NCI-H187 treated with DMSO at 0.1 percent for 48 hours (cell line): ENCODE measurements at places on chromosomes 16 and 17.

DNA sequence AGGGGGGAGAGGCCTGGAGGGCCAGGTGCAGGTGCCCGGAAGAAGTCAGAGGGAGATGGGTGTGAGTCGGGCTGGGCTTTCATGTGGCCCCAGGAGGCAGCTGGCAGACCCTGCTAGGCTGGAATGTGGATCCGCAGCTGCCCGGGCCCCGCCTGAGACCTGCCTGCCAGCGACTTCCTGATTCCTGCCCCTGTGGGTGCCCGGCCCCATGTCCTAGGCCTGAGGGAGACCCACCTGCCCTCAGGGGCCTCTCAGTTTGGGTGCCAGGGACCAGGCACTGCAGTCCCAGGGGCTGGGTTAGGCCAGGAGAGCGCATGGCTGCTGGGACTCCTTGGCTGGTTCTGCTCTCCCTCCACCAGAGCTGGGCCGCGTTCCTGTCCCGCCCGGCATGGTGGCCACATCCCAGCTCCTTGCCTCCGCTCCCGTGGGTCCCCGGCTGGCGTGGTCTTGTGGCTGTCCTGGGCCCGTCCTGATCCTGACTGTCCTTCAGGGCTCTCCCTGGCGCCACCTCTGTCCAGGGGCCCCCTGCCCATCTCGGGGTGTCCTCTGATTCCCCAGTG is 22.1 kb upstream of the SPNS2 start:
- no peak for DNase-seq

- DNase-seq: no peak
Observed at GRCh38 chr16:57890752-57891111, 80.2 kb downstream of the CNGB1 start.

- DNase-seq: no peak
Observed at GRCh38 chr17:57461082-57461481, 204.8 kb downstream of the MSI2 start.

GRCh38 chr17:68656666-68657065 is 55.5 kb upstream of the FAM20A start:
- no peak for DNase-seq

GRCh38 chr17:80611816-80612215 is 67.2 kb downstream of the RPTOR start:
- DNase-seq: no peak

- no peak for DNase-seq
Observed at GRCh38 chr17:80862481-80862961, 129.1 kb upstream of the CHMP6 start.

DNA sequence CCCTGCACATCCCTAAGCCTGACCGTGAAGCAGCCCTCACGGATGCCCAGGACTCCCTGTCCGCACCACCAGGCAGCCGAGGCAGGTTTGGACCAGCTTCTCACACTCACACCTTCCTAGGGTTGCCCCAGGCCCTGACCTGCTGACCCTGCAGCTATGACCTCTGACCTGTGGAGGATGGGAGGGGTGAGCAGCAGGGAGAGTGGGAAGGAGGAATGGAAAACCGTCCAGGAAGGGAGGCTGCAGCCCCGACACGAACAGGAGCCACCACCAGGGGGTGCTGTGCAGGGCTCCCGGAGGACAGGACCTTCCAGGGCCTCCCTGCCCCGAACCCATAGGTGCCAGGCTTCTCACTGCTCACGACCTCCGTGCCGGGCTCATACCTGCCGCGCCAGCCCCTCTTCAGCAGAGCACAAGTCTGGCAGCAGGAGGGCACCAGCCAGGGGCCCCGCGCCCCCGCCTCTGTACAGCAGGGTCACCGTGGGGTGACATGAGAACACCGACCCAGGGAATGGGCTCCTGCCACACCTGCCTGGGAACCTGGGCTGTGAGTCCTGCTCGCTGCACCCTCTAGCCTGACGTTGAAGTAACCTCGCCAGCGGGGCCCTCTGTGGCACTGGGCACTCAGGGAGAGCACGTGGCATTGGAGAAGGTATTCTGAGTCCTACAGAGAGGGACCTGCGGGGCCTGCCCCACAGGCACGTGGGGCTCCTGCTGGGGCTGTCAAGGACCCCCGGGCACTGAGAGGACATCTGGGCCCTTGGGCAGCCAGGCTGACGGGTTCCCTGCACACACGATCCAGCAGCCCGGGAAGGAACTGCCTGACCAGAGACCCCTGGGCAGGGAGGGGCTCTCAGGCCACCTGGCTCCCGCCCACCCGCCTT is 37.6 kb downstream of the CTU2 start:
- no peak for DNase-seq

DNA sequence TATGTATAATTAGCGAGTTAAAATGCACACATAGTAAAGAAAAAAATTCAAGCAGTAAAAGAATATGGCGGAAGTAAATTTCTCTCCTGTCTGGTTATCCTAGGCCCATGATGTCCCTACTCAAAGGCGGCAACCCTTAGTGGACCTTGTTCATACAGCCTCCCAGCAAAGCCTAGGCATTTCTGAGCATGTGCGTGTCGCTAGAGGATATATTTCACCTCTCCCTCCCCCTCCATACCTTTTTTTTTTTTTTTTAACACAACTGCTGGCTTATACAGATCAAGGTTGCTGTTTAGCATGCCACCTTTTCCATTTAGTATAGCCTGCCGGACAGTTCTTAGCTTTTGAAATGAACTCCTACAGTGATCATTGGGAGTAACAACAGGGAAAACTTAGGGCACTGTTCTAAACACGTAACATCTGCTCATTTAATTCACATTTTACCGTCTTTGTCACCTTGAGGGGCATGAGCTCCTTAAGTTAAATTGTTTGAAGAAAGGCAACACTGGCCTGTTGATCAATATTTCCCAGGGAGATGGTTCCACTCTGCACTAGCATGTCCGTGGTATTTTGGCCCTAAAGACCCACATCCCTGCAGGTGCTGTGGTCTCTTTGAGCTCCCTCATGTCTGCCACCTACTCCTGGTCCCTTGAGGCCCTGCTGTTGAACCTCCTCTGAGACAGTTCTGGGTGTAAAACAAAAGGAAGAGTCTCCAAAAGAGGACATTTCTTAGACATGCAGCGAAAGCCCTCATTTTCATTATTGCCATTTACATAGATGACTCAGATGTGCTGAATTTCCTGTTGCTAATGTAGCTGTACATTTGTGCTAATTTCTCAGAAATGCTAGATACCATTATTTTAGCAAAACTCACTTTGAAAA is 4.1 kb upstream of the TNFRSF13B start:
- DNase-seq: no peak

- no peak for DNase-seq
Observed at GRCh38 chr17:14790521-14790920, 474.6 kb downstream of the PMP22 start.

GRCh38 chr16:86512301-86512859 is 2.1 kb downstream of the FOXF1 start:
- no peak for DNase-seq

DNA sequence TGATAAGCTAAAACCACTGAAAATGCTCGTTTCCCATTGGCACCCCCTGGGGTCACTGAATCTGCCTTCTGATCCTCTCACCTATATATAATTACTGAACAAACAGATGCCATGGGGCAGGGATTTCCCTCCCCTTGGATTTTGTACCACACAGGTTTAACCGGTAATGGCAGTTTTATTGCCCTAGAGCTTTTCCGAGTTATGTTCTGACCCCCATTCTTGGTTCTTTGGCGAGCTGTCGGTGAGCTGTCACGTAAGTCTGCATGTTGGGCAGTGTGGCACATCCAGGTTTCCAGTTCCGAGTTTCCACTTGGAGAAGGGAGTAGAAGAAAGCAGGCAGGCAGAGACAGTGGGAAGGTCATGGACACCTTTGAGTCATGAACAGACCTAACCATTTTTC is 7.1 kb downstream of the TMEM97 start:
- no peak for DNase-seq

GRCh38 chr17:78259192-78259554 is 27.7 kb downstream of the TMEM235 start:
- DNase-seq: no peak

GRCh38 chr17:47615766-47616424 is 33.8 kb upstream of the KPNB1 start:
- DNase-seq: no peak

GRCh38 chr16:69217433-69217832 is 30.5 kb downstream of the SNTB2 start:
- DNase-seq: no peak

DNA sequence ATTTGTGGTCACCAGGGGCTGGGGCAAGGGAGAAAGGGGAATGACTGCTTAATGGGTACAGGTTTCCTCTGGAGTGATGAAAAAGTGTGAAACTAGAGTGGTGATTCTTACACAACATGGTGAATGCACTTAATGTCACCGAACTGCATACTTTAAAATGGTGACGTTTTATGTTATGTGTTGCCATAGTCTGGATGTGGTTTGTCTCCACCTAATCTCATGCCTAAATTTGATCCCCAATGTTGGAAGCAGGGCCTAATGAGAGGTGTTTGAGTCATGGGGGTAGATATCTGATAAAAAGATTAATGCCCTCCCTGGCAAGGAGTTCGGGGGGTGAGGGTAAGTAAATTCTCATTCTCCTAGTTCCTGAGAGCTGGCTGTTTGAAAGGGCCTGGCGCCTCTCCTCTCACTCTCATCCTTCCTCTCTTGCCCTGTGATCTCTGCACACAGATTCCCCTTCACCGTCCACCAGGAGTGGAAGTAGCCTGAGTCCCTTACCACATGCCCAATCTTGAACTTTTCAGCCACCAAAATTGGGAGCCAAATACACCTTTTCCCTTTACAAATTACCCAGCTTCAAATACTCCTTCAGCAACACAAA is 15.3 kb downstream of the XPO6 start:
- no peak for DNase-seq

GRCh38 chr17:31216031-31216751 is 80.8 kb downstream of the OMG start:
- DNase-seq: no peak

DNA sequence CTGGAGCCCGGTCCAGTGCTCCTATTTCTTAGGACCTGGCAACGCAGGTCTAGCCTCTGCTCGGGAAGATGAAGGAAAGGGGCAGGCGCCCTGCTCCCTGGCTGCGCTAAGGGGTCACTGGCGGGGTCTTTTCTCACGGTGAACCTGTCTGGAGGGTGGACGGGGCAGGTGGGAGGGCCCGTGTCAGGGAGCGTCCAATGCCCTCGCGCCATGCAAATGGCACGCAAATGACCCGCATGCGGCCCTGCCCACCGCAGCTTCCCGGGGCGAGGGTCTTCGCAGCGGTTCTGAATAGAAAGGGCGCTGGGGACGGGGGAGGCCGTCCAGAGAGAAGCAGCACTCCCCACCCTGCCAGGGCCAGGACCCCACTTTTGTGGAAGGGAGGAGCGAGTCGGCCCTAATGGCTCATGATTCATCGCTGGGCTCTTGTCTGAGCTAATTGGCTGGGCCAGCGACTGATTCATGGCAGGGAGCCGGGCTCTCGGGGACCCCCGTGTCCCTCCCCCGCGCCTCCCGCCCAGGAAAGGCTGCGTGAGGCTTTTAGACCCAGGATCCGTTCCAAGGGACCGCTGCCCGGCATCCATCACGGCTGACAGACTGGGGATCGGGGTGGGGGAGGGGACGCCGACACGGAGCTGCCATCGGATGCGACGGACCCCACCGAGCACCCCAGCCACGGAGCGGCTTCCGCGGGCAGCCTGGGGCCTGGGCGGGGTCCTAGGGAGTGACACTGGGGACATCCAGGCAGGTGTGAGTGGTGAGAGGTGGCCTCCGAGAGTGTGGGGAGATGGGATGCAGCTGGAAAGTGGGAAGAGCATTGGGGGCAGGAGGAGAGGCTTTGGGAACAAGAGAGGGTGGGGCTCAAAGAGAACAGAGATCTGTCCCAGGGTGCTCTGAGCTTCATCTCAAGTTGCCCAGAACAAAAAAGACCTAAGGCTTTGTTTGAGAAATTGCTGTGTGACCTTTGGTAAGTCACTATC is 25.0 kb upstream of the NGFR start:
- no peak for DNase-seq

DNA sequence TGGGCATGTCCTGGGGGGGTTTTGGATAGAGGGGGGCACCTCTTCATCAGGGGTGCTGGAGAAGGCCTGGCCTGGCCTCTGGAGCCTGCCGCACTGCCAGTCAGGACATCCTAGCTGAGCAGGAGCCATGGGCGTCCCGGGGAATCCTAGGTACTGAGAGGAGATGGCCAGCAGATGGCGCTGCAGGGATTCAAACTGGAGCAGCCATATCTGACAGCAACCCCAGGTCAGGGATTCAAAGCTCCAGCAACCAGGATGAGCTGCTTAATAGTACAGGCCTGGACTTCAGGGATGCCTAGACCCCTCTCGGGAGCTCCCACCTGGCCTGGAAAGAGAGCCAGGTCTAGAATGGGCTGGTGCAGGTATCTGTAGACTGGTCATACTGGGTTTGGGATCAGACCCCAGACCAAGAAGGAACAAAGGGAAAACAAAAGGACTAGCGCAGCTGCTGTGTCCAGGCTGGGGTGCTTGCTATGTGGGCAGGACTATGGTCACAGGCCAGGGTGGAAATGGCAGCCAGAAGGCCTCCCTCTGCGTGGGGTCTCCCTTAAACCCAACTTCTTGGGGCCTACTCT is 306.9 kb upstream of the RBFOX1 start:
- DNase-seq: no peak

GRCh38 chr16:68083861-68084503 is 1.2 kb upstream of the NFATC3 start:
- DNase-seq: no peak

- DNase-seq: no peak
Observed at GRCh38 chr17:63001689-63002394, 35.8 kb downstream of the TANC2 start.

GRCh38 chr16:70697594-70698170 is 11.8 kb upstream of the MTSS2 start:
- no peak for DNase-seq

DNA sequence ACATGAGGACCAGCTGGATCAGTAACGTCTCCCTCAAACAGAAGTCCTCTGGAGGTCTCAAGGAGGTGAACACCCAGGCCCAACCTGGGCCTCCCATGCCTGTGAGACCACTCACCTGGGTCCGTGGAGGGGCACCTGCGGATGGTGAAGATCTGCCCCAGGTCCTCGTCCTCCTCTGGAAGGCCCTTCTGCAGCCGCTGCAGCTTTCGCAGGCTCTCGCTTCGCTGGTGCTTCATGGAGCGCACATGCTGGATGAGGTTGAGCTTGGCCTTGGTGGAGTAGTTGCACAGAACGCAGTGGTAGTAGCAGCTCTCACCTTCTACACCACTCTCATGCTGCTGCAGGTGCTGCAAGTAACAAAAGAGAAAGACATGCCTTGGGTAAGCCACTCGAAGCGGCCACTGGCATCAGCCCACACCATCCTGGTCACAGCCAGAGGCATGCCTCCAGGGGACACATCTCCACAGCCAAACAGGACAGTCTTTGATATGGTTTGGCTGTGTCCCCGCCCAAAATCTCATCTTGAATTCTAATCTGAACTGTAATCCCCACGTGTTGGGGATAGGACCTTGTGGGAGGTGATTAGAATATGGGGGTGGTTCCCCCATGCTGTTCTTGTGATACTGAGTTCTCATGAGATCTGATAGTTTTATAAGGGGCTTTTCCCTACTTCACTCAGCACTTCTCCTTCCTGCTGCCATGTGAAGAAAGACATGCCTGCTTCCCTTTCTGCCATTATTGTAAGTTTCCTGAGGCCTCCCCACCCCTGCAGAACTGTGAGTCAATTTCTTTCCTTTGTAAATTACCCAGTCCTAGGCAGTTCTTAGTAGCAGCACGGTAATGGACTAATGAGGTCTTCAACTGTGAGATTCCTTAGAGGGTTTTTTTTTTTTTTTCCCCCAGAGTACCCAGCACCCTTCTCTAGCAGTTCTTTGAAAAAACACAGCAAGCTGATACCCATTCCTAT is 158.0 kb downstream of the ZFHX3 start:
- no peak for DNase-seq

- no peak for DNase-seq
Observed at GRCh38 chr17:41919840-41920579, 1.3 kb upstream of the ACLY start.

- no peak for DNase-seq
Observed at GRCh38 chr17:82153745-82154375, 55.8 kb upstream of the FASN start.
